ENCODE measurements at places on chromosomes 11 and 22.

- no peak for DNase-seq
Observed at GRCh38 chr22:47773635-47774034, 1011.2 kb downstream of the TBC1D22A start.

- no peak for DNase-seq
Observed at GRCh38 chr11:55967914-55968313, 1.8 kb downstream of the OR10AG1 start.

- no peak for DNase-seq
Observed at GRCh38 chr11:27241311-27242122, 121.5 kb downstream of the CCDC34 start.

DNA sequence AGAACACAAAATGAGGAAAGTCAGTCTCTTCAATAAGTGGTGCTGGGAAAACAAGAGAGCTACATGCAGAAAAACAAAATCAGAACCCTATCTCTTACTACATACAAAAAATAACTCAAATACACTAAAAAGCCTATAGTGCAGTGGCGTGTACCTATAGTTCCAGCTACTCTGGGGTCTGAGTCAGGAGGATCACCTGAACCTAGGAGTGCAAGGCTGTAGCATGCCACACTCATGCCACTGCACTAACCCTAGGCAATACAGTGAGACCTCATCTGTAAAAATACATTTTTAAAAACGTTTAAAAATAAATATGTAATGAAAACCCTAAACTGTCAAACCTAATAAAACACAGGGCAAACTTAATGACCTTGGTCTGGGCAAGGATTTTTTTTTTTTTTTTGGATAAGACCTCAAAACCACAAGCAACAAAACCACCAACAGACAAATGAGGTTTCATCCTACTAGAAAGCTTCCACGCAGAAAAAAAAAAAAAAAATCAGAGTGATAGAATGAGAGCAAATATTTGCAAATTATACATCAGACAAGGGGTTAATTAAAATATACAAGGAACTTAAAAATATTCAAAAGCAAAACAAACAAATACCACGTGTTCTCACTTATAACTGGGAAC is 35.2 kb downstream of the XKR3 start:
- DNase-seq, result no peak

DNA sequence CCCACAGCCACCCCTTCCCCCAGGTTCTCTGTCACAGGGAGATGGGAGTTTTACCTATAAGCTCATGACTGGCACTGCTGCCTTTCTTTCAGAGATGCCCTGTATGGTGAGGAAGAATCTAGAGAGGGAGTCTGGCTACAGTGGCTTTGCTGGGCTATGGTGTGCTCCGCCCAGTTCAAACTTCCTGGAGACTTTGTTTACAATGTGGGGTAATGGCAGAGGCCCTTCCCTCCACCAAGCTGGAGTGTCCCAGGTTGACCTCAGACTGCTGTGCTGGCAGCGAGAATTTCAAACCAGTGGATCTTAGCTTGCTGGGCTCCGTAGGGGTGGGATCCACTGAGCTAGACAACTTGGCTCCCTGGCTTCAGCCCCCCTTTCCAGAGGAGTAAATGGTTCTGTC is 143.5 kb downstream of the MSANTD4 start:
- DNase-seq, result no peak

Measured in bone marrow (tissue), 2 donors.